ENCODE measurements at places on chromosomes 2 and 18.

DNA sequence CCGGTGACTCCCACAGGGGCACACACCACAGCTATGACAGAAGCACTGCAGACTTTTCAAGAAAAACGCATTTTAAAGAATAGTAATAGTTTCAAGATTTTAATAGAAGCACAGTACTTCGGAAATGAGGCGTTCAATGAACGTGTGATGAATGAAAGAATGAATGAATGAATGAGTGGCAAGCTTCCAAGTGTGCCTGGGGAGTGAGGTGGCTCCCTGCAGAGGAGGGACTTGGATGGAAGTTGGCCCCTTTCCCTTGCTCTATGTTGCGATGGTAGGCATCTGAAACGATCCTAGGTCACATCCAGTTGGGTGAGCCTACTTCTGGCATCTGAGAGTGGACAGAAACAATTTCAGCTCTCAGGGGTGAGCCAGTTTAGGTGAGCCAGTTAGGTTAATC, 65.6 kb downstream of the NCKAP5 start:
- no peak for DNase-seq

- DNase-seq: no peak
These were observed 3.1 kb downstream of the C2orf81 start for GRCh38 chr2:74418312-74418711.

- DNase-seq: no peak
These were observed 9.5 kb downstream of the SLC1A4 start for GRCh38 chr2:64998658-64999061.

DNA sequence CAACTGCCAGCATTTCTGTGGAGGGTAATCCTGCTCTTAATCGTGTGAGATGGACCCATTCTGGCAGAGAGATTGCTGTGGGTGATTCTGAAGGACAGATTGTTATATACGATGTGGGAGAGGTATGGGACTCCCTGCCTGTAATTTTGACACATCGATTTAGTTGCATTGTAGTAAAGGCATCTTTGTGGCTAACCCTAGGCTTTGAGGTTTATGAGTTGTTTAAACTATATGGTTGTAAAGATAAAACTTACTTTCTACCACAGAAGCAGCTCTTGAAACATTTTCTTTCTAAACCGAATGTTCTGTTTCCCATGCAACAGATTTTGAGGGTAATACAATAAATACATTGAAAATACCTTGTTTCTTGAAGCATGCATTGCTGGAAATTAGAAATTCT, 58.5 kb downstream of the DYNC1I2 start:
- DNase-seq: no peak

GRCh38 chr2:106885329-106885728, 638 bp downstream of the ST6GAL2 start:
- no peak for DNase-seq
